ENCODE measurements at places on chromosomes 12 and 14.

DNA sequence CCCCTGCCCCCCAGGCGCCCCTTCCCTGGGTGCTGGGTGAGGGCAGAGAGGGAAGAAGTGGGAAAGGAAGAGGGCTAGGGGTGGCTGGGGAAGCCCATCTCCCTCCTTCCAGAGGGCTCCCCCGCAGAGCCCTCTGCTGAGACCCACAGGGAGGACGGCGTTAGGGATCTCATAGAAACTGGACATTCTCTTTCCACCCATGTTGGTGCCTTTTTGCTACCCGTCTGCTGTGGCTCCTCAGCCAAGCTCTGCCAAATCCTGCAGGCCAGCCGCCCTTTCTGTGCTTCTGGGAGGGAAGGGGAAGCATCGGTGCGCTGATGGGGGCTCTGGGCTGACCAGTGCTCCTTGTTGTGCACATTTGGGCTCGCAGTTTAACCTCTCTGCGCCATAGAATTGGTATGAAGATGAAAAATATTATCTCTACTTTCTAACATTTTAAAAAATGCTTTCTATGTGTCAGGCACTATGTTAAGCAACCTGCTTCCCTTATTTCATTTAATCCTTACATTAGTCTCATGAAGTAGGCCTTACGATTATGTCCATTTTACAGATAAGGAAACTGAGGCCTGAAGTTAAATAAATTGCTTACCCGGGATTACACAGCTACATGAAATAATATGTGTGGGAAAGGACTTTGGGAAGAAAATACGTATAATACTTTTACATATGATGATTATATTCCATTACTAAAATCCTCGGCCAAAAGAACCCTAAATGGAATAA lies 981 bp downstream of the SLC48A1 start:
- no peak for DNase-seq

- no peak for DNase-seq
Observed at GRCh38 chr12:124413401-124413800, 118.5 kb downstream of the RFLNA start.

DNA sequence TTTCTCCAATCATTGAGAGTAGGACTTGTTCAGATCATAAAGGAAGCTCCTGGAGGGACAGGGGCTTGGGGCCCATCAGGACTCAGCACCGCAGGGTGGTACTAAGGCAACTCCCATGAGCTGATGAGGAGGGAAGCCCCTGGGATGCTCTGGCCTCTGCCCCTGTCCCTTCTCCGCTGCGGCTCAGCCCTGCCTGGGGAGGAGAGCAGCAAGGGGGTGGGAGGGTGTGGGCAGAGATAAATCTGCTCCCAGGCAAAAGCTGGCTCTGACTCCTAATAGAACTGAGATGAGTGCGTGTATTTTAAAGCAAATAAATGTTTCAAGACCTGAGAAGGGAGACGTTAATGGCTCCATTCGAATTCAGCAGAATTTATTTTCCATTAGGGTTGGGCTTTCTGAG lies 52.0 kb upstream of the CHST11 start:
- no peak for DNase-seq

- DNase-seq: no peak
Observed at GRCh38 chr12:29242921-29243431, 93.9 kb downstream of the FAR2 start.

- no peak for DNase-seq
Observed at GRCh38 chr14:90848944-90849731, 32.9 kb upstream of the TTC7B start.

DNA sequence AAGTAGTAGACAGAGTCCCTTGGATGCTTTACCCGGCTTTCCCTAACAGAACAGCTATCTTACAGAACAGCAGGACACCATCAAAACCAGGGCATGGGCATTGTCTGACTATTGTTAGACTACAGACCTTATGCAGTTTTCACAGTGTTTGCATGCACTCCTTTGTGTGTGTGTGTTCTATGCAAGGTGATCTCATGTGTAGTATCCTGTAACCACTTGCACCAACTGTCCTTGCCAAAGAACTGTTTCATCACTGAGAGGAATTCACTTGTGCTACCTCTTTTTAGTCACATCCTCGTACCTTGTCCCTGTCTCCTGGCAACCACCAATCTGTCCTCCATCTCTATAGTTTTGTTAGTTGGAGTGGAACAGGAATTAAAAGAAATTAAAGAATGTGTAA lies 183.6 kb upstream of the PZP start:
- DNase-seq: no peak

DNA sequence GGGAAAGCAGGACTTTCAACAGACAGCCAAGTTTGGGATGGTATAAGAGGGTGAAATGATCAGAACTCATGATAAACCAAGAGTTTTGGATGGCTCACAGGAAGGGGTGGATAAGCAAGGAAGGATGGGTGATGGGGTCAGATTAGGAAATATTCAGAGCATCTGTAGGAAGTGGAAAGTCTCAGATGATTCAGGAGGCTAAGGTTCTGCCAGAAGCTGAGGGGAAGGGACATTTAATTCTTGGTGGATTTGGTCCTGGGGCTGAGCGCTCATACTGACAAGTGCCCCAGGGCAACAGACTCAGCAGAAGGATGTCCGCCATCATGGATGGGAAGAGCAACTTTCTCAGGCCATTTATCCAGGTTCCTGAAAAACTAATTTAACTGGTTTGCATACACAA lies 28.4 kb upstream of the BDKRB2 start:
- no peak for DNase-seq

DNA sequence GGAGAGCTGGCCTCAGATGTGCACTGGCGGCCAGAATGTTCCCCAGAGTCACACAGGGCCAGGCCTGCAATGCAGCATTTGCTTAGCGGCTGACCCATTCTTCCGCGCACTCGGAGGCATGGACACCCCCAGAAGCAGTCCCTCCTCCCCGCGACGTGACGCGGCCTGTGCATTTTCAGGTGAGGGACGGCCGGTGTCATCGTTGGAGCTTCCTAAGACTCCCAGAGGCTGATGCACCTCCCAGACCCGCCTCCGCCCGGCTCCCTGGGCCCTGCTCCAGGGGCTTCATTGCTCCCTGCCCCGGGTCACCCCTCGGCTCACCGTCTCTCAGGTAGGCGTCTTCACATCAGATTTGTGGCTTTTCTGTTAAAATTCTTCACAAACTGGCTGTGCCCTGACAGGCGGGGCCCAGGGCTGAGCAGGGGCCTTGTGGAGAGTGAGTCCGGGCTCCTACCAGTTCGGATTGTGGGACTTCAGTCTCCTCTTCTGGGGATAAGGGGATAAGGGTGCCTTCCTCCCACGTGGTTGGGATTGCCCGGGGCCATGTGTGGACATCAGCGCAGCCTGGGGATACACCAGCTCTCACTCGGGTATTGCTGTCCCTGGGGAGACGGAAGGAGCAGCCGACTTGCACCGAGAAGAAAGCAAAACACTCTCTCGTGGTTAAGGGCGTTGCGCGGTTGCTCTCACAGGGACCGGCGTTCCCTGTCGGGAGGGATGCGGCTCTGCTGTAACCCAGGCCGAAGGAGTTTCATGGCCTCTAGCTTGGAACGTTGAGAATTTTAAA lies 249.1 kb downstream of the ADGRD1 start:
- no peak for DNase-seq

GRCh38 chr14:92310776-92311375 lies 12.1 kb upstream of the SLC24A4 start:
- DNase-seq: no peak

DNA sequence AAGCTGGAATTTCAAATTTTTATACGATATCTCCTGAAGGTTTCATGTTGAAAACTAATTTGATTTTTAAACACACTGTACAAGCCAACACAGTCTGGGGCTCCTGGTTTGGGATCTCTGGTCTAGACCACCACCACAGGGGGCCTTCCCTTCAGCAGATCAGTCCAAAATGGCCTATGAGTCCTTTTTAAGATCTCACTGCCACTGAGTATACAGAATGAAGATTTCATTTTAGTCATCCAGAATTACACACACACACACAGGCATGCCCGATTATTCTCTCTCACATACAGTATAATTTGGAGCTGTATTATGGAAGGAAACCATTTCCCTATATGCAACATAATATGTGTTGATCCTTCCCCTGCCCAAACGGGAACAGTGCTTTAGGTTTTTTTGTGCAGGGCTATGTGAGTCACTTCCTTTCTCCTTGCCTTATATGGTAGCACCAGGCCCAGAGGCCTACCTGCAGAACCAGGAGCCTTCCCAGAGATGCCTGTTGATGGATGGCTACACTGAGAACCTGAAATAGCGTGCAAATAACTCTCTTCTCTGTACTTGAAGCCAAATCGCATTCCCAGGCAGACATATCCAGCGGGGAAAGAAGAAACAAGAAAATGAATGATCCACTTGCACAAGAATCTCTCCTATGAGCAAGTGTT lies 28.1 kb upstream of the WNK1 start:
- DNase-seq: peak; percentile 27

- no peak for DNase-seq
Observed at GRCh38 chr14:103353362-103353761, 19.3 kb downstream of the EIF5 start.

DNA sequence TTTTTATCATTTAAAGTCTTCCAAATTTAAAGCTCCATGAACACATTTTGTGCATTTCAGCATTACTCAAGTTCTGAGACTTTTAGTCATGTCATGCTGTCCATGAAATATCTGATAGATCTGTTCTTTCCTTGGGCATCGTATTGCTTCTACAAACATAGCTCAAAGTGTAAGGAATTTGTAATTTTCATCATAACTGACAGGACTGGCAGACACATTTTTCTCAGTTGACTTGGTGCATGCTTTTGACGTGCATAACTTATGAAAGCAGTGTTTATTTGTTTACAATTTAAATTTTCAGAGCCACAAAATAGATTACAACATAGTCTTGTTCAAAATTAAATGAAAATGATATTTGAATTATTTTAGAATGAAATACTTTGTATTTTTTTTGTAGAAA lies 812.1 kb upstream of the NOVA1 start:
- no peak for DNase-seq

DNA sequence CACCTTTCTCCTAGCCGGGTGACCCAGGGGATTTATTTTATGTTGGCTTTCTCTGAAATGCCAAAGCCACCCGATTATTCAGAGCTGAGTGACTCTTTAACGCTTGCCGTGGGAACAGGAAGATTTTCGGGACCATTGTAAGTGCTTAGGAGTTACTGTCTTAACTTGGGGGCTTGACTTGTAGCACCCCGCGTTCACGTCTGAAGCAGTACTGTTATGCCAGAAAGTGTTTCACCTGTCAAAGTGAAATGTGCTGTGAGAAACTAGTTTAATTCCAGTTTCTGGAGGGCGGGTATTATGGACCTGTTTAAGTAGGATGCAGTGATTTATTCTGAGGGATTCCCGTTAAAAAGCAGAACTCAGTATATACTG lies 218 bp downstream of the LYSET start:
- no peak for DNase-seq

- DNase-seq: peak; percentile 51
Observed at GRCh38 chr12:26119391-26119989, 5.3 kb downstream of the BHLHE41 start.

DNA sequence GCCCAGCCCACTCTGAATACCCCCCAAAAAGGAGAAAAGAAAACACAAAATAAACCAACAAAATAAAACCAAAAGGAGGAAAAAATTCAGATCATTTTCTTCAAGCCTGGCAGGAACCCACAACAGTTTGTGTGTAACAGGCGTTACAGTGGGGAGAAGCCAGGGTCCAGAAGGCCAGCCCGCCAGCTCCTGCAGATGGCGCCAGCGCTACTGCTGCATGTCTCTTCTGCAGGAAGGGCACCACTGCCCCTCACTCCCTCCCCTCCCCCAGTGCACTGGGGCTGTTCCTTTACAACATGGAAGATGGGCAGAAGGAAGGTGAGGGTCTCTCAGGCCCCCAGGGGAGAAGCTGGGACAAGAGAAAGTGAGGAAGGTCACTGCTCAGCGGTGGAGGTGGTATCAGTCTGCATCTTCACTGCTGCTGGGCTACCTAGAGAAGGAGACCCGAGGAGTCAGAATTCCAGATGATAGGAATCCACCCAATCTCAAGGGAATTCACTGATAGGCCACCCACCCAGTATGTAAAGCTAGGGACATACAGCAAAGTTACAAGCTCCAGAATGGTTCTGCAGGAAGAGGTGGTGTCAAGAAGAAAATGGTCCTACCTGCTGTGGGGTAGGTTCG lies 2.3 kb upstream of the NOP2 start:
- DNase-seq: peak; percentile 37

DNA sequence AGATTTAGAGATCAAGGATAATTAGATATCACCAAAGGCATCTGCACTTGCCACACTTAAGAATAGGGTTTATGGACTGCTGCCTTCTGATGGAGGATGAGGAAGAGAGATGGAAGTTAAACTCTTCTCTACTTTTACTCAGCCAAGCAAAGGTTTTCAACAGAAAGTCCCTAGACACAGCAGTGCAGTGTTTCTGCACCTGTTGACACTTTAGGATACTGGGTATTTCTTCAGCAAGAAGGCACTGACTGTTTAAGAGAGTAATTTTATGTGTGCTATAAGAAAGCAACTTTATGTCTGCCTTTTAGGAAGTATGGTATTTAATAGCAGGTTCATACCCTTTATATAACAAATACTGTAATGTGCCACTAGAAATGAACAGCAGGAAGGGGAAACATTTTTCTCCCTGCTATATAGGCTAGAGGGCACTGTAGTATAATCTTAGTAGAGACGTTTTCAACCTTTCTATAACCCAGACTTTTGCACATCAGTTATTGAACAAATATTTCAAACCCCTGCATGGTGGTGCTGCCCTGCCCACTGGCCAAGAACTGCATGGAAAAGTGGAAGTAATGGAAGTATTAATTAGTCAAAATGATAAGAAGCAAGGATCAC lies 225.0 kb upstream of the GRIP1 start:
- no peak for DNase-seq

- no peak for DNase-seq
Observed at GRCh38 chr14:64195199-64195598, 99.0 kb downstream of the ESR2 start.

DNA sequence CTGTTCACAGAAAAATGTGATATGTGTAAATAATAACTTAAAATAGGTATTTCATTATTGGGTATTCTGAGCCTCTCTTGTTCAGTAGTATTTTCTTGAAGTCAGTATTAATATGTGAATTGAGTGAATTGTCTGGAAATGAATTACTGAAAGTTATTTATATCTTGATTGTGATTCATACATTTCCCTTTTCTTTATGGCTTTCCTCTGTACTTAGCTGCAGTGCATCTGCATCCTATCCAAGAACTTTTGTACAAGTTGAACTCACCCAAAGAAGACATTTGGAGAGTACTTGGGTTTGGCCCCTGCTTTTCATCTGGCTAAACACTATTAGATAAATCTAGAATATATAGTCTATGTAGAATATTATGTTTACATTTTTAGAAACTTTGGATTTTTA lies 326.0 kb downstream of the RAD51B start:
- DNase-seq: no peak

DNA sequence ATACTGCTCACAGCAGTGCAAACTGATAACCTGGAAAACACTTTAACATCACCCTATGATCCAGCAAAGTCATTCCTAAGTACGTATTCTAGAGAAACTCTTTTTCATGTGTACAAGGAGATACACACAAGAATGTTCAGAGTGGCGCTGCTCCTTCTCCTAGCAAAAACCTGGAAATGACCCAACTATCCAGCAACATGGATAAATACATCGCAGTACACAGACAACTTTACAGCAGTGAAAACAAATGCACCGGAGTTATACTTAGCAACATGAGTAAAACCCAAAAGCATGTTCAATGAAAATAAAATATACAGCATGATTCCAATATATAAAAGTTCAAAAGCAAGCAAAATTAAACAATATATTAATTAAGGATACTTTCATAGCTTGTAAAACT lies 18.7 kb downstream of the SART3 start:
- no peak for DNase-seq
